ENCODE measurements at places on chromosomes 6 and 20. TPM values are rescaled to one million over a fixed set of nuclear protein-coding genes. Genes with fewer than 3 reads are reported as not detected.

- no peak for ATAC-seq
These were observed 385.3 kb downstream of the EPM2A start for GRCh38 chr6:145349950-145350510.

GRCh38 chr6:168373389-168373788, 53.8 kb upstream of the DACT2 start:
- no peak for ATAC-seq

DNA sequence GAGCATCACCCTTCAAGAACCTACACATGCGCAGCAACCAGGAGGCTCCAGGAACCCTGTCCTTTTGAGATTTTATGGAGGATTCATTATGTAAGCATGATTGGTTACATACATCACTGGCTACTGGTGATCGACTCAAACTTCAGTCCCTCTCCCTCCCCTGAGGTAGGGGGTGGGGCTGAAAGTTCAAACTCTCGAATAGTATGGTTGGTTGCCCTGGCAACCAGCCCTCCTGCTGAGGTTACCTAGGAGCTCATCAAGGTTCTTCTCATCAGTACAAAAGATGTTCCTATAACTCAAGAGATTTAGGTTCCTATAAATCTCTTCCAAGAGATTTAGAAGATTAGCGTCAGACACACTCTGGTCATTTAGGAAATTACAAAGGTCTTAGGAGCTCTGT, 21.9 kb upstream of the ZSCAN9 start:
- no peak for ATAC-seq

- no peak for ATAC-seq
These were observed 18.7 kb downstream of the TFEB start for GRCh38 chr6:41716516-41717391.

- ATAC-seq = no peak
These were observed 24.4 kb downstream of the ARG1 start for GRCh38 chr6:131597446-131597845.

DNA sequence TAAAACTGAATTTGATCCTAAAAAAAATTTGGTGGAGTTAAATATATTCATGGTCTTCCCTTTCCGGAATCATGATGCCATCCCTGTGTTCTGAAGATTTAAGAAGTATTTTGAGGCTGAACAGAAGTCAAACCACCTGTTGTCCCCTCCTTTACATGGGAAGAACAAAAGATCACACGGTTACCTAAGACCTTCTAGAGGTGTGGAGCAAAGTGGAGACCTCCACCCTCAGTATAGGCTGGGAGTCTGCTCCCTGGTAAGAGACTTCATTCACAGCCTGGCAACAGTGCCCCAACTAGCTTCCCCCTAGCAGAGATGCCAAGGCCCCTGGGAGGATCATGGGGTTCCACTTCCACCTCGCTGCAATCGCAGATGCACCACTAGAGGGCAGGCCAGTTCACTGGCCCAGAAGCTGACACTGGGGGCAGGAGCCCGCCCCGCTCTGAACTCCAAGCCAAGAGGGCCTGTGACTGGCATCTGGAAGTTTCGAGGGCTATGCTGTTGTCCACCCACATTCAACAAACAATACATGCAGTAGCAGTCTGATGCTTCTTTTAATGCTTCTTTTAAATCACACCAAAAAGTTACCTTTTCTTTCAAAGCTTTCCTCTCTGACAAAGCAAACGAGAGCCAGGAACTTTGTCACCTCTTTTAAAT, 19.5 kb upstream of the UBE2J1 start:
- peak; percentile 75 for ATAC-seq

- no peak for ATAC-seq
These were observed 14.0 kb downstream of the ARHGAP18 start for GRCh38 chr6:129696028-129696418.

The DEFB116 gene
- total RNA-seq = not detected

The MRPL14 gene
- total RNA-seq = 47.4 TPM

The GPX5 gene
- total RNA-seq = not detected

The NINL gene
- total RNA-seq = 4.8 TPM

All from esophagus mucosa (tissue), 1 donor.